AG04449 (cell line): ENCODE measurements at places on chromosomes 6 and 20.

GRCh38 chr6:122995921-122996793 lies at the start of gene CLVS2:
TSS of gene CLVS2 (plus strand) at chr6:122996235. CDS start at chr6:122997778, 1,543 bp downstream.
- DNase-seq, result no peak

- no peak for DNase-seq
Measured at GRCh38 chr6:114651611-114652010, 308.8 kb upstream of the HS3ST5 start.

DNA sequence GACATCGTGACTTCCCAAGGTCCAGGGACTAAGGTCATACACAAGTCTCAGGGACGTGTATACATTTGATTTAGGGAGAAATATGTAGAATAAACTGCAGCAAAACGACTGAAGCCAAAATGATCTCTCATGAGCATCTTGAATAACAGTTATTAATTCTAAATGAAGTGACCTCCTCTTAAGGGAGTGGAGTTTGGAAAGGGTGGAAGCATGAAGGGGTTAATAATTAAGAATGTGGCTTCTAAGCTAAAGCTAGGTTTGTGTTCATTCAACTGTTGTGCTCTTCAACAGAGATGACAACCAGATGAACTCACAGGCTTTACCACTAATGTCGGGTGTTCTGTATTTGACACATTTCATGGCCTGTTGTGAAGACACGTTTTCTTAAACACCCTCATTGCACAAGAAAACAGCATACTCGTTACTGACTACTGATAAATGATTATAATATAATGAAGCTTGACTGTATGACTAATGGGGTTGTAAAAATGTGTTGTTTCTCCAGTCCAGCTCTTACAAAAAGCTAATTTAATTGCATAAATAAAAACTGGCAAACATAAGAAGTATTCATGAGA lies 1.5 kb downstream of the PPP1R14C start:
- no peak for DNase-seq

DNA sequence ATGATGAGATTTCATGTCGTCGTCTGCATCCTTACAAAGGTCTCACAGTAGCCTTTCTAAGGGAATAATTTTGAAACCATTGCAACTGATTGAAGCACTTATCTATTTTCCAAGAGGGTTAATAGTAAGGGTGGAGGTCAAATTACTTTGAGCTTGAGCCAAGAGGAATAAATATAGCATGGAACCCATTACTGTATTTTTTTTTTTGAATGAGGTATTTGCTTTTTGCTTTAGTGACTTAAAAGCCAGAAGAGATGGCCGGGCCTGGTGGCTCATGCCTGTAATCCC lies 78.3 kb downstream of the SCAND1 start:
- DNase-seq, result no peak

DNA sequence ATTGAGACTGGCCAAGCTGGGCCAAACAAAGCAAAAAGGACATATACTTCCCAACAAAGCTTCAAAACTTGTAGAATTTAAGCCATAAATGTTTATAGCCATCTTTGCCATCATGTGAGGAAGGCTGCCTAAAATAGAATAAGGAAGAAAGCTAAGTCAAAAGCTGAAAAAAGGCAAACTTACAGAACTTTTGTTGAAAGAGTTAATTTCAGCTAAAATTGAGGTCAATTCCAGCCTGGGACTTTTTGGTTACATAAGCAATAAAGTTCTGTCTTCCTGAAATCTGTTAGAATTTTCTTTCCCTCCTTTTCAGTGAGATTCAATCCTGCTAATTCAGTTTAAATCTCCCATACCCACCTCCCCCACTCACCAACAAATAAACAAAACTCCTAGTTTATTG lies 227.9 kb upstream of the MARCKS start:
- no peak for DNase-seq

GRCh38 chr20:45309075-45309474 lies 976 bp upstream of the MATN4 start:
- no peak for DNase-seq

- DNase-seq, result no peak
Measured at GRCh38 chr20:56111961-56112730, 106.8 kb upstream of the CBLN4 start.

GRCh38 chr6:140732991-140733390 lies 1358.5 kb upstream of the CITED2 start:
- DNase-seq, result no peak

DNA sequence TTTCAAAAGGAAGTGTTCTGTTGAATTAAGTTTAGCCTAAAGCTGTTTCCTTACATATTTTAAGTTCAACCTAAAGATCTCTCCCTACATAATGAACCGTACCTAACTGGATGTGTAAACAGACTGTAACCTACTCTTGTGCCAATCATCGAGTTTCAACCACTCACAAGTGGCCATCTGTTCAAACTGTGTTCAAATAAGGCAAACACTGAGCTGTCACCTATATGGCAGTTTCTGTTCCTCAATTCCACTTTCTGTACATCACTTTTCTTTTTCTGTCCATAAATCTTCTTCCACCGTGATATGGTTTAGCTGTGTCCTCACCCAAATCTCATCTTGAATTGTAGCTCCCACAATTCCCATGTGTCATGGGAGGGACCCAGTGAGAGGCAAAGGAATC lies 428.6 kb downstream of the HACE1 start:
- no peak for DNase-seq

- no peak for DNase-seq
Measured at GRCh38 chr6:62805431-62805830, 405.8 kb upstream of the FKBP1C start.

DNA sequence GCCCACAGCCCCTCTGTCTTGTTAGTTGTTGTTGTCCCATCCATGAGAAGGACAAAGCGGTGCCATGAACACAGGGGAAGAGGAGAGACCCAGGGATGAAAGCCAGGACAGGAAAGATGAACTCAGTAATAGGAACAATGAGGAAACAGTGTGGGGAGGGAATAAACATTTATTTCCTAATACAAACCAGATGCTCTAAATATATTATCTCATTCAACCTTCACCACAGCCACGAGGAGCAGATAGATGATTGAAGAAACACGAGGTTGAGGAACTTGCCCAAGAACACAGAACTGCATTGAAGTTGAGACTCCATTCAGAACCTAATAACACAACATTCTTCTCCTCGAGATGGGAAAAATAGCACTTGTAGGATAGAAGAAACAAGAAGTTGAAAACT lies 53.0 kb upstream of the AIG1 start:
- DNase-seq, result no peak

GRCh38 chr6:1584996-1585668 lies 24.6 kb upstream of the FOXC1 start:
- no peak for DNase-seq

- no peak for DNase-seq
Measured at GRCh38 chr6:105791583-105792318, 294.4 kb upstream of the PRDM1 start.

DNA sequence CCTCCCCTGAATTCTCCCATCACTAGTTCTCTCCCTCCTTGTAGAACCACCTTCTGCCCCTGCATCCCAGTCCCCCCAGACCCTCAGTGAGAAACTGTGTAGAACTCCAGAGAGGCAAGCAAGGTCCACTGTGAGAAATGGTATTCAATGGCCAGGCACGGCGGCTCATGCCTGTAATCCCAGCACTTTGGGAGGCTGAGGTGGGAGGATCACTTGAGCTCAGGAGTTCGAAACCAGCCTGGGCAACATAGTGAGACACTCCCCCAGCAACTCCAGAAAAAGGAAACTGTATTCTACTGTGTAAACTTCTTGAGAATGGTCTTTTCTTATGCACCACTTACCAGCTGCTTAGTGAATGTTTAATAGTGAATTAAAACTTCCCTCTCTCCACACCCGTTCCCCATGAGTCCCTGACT lies 8.2 kb upstream of the CD83 start:
- no peak for DNase-seq

DNA sequence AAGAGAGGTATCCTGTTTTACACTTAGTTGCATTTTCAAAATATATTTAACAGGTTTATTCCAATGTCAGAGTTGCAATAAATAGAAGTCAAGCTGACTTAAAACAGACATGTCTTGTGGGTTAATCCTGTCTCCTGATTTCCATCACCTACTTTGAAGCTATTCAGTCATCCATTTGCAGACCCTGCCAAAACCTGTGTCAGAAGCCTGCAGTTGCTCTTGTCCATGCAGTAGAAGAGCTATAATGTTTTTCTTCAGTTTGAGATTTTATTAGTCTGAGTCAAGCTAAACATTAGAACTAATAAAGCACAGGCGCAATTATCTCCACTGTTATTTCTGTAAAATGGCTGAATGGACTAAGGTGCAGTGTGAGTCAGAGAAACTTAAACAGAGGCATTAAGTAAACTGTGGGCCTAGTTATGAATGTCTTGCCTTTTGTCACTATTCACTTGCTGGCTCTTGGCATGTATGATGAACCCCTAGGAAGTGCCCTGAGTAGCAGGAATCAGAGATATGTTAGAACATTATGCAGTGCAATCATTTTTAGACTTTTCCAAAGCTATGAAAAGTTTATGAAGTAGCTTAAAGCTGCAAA lies 11.0 kb upstream of the HDGFL1 start:
- DNase-seq, result no peak

DNA sequence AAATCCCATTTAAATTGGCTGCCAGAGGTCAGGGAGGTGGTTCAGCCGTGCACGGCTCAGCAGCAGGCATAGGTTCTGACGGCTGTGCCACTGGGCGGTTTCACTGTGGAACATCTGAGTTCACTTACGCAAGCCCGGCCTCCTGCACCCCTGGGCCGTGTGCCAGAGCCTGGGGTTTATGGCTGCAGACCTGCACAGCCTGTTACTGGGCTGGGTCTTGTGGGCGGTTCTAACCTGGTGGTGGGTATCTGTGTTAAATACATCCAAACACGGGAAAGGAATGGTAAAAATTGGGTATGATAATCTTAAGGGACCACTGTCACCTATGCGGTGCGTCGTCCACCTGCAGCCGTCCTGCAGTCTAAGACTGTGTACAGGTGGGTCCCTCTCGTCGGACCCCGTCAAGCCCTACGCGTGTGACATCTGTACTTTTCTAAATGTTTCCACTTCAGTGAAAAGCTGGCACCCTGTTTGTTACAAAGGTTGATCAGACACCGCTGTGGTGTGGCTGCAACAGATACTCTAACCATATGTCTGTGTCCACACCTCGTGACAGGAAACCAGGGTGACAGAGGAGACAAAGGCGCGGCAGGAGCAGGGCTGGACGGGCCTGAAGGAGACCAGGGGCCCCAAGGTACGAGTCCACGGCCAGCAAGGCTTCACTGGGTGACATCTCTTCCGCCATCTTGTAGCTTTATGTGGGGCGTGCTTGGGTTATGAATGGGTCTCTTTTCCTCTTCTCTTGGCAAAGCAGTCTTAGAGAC lies 21.5 kb downstream of the COL9A3 start:
- DNase-seq, result no peak

GRCh38 chr20:47502271-47503239 lies 868 bp downstream of the NCOA3 start:
- no peak for DNase-seq
